HCT116 (cell line): ENCODE measurements at places on chromosomes 1 and 21.

DNA sequence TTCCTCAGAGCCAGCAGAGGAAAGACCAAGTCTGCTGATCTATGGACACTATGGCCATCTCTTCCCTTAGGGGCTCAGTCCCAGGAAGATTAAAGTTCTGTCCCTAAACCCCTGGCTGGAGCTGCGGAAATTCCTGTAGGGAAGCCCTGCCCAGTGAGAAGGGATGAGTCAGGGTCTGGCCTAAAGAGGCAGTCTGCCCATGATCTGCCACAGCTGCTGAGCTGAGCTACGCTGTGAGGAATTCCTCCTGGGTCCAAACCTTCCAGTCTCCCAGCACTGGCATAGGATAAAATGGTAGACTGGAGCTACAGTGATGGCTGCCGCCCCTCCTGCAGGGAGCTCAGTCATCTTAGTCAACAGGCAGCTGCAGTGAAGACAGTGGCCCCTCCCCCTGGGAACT is 213.7 kb downstream of the BRINP2 start:
- DNase-seq: no peak

GRCh38 chr1:86950712-86951419 is 36.4 kb downstream of the HS2ST1 start:
- no peak for DNase-seq

DNA sequence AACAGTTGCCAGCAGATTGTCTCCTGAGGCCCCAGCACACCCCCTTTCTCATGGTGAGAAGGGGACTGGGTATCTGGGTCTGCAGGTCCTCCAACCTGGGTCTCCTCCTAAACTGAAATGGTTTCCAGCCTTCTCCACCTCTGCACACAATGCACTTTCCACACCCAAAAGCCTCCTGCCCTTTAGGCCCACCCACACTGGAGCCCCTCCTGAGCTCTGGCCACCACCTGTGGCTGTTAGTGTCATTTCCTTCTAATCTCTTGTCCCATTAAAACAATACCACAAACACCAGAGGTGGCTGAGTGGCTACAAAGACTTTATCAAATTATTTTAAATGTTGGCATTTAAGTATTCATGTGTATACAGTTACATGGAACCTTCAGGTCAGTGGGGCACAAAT is 11.5 kb downstream of the GPR3 start:
- DNase-seq: no peak

- no peak for DNase-seq
These were observed 279.8 kb upstream of the VAMP3 start for GRCh38 chr1:7491109-7491817.

DNA sequence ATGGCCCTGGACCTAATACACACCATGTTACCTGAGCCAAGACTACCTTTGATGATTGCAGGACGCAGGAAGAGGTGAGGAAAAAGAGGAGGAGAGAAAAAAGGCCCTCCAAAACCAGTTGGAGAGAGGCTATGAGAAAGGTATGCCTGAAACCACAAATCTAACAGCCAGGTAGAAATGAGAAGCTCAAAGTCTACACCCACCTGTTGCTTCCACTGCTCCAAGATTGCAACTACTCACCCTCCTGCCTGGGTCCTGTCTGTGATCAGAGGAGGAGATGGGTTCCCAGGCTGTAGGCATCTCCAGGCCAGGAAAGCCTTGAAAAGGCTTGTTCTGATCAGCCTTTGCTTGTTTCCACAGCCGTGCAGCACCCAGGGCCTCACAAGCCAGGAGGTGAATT is 307.8 kb upstream of the USP24 start:
- DNase-seq: no peak

GRCh38 chr1:88124614-88125013 is 559.5 kb upstream of the PKN2 start:
- DNase-seq: no peak

DNA sequence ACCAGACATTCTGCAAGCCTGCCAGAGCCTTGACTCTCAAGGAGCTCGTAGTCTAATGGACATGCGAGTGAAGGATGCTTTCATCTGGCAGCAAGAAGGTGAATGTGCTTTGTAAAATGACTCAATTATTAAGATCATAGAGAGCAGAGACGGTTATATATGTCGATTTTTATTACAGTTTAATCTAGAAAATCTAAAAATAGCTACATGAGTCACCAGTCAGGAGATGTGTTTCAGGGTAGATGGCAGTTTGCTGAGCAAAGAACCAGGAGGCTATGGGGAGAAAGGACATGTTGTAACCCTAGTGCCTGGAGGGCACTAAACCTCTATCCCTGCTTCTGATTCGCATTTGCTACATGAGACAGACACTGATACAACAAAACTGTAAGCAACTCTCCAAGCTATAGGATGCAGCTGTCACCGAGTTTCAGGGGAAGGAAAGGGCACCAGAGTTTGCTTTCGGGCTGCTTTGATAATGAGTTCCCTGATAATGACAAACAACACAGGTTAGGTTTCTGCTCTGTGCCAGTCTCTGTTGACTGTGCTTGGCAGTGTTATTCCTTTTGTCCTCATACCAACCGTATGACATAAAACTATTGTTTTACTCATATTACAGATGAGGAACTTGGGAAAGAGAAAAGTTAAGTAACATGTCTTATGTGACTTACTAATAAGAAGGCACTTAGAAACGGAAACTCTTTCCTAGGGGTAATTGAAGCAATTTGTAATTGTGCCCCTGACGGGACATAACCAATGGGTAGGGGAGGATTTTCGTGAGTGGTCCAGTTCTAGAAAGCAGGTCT is 43.2 kb downstream of the C1orf198 start:
- DNase-seq: no peak

DNA sequence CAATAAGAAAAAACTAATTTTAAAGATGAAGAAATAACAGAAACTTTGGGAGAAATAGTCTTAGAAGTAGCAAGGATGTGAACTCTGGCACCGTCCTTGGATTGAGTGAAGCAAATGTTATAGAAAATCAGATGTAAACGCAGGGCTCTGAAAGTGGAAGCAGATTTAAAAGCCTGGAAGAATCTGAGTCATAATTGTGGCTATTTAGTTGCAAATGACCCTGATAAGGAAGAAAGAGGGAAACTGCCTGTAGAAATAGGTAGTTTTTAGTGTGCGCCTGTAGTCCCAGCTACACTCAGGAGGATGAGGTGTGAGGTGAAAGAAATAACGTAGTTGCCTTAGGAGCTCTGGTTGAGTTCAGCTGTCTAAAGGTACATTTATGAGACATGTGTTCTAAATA is 101.0 kb downstream of the NGF start:
- no peak for DNase-seq

DNA sequence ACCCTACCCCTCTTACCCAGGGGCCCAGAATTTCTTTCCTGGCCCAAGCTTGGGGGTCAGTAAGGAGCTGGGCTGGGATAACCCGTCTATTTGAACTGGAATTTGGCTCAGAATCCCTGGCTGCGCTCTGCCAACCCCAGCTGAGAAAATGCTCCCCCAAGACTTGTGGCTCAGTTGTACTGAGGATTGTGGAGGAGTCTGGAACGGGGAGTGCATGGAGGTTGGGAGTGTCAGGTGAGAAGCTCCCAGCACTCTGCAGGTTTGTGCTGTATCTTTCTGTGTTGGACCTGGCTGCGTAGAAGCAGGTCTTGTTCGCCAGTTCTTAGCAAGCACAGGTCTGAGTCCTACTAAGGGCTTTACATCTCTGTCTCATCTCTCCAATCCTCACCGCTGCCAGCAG is 1.6 kb downstream of the TCEA3 start:
- no peak for DNase-seq

DNA sequence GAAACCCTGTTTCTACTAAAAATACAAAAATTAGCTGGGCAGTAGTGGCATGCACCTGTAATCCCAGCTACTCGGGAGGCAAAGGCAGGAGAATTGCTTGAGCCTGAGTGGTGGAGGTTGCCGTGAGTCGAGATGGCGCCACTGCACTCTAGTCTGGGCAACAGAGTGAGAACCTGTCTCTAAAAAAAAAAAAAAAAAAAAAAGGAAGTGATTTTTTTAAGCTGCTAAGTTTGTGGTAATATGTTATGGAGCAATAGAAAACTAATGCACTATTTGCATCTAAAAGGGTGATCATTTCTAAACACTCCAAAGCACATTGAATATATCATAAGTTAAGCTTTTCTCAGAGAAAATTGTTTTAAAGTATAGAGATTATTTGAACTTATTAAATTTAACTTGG is 244.8 kb upstream of the SPAG17 start:
- DNase-seq: no peak

DNA sequence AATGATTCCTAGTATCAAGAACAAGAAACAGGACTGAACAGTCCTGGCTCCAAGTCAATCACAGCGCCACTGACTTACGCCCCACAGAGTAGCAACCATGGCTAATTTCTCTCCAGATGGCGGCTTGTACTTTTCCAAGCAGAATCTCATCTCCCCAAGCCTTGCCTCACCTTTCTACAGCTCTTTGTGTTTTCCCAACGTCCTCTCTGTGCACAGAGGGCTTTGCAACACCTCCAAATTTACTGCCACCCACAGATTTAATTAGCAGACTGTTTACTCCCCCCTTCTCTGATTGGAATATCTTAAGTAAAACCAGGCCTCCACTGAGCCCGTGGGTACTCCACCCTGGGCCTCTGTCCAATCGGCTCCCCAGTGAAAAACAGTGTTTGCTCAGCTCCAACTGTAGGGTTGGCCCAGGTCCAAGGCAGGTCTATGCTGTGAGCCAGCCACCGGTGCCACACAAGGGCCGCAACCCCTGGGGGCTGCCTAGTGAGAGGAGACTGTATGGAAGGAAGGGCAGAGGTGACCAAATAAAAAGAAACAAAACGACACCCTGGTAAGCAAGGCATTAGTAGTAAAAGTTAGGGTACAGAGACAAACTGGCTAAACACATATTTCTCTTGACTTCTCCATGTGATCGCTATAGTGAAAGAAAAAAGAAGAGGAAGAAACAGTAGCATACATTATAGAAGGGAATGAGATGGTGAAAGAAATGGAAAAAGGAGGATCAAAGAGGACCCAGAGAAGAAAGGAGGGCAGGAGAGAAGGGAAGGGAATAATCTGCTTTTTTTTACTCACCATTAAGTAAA is 128.4 kb upstream of the SOD1 start:
- no peak for DNase-seq

DNA sequence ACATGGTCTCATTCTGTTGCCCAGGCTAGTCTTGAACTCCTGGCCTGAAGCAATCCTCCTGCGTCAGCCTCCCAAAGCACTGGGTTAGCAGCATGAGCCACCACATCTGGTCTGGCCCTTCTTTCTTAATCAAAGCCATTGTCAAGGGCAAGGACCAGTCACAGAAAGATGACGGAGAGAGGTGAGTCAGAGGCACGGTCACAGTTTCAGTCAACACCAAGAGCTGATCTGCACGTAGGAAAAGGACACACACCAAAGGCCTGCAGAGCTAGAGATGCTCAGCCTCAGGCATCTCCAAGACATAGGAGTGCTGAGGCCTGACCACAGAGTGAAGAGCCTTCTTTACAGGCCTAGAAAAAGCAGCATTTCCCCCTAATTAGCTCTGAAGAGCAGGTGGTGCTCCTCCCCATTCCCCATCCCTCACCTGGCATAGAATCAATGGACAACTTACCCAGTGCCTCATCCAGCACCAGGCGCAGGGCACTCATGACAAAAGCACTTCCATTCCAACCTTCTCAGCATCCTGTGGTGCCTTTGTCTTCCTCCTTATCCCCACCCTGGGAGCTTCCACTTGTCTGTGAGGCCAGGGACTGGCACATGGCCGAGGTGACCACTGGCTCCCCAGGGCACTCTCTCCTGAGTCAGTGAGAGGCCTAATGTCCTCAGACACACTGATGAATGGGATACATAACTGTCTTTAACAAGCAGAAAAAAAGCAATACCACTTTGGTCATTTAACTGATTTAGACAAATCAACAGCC is 139.8 kb downstream of the AJAP1 start:
- no peak for DNase-seq

DNA sequence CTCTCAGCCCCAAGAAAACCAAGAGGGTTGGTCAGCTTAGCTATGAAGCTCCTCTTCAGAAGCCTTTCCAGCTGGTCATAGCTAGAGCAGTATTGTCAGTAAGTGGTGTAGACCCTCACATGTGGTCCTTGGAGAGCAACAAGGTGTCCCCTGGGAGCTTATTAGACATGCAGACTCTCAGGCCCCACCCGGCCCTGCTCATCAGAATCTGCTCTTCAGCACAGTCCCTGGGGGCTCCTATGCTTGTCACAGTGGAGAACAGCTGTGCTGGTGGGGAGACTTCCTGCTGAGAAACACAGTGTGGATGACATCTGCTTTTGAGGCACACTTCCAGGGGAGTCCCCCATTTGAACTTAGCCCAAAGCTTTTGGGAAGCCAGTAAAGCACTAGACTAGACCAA is 21.9 kb upstream of the NEK2 start:
- no peak for DNase-seq

GRCh38 chr1:205554026-205554811 is 49.8 kb downstream of the CDK18 start:
- no peak for DNase-seq

- no peak for DNase-seq
These were observed 737 bp downstream of the C1orf162 start for GRCh38 chr1:111474521-111474920.

- DNase-seq: no peak
These were observed 8.9 kb upstream of the LCE5A start for GRCh38 chr1:152501704-152502103.

DNA sequence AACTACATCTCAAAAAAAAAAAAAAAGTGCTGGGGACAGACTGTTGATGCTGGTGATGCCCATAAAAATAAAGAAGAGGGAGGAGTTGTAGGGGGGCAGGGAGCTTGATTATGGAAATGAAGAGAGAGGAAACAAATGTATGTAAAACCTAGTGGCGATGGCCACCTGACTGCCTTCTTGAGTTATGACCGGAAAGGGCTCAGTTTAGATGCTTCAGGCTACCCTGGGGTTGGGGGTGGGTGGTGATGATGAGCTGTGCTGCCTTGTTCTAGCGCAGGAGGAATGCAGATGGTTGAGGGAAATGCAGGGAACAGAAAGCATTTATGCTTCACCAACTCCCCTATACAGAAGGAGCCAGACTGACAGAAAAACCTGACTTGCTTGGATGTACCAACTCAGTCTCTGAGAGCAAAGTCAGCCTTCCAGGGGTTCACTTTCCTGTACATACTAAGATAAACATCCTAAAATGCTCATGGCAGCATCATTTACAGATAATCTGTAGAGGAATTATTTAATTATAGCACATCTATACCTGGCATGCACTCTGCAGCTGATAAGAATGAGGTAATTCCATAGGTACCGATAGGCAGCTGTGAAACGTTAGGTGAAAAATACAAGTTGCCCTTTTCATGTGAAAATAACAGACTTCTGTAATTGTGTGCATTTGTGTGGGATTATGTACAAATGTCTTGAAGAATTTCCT is 8.0 kb upstream of the BCAR3 start:
- DNase-seq: no peak

GRCh38 chr1:92691925-92692324 is 93.0 kb downstream of the EVI5 start:
- no peak for DNase-seq
